ENCODE measurements at places on chromosomes 12 and 14.

GRCh38 chr12:103182299-103182698 lies 224.8 kb downstream of the ASCL1 start:
- DNase-seq, result no peak

- no peak for DNase-seq
Measured at GRCh38 chr14:54450535-54450934, 9.4 kb upstream of the CNIH1 start.

DNA sequence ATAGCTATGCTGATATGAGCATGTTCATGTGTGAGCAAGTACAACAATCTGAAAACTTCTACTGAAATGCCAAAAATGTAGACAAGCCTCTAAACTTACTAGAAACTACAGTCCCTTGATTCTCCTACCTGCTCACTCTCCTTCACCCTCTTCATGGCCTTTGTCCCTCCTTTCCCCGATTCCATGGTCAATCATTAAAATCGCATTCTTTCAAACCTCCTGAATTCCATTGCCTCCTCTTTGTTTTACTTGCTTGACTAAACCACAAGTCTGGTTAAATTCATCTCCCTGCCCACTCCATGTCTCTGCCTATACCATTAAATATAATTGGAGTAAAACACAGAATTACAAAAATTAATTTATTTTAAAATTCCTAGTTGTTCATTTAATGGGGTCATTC lies 33.0 kb upstream of the SSTR1 start:
- DNase-seq, result no peak

- DNase-seq, result no peak
Measured at GRCh38 chr14:80211153-80212022, at the start of gene DIO2. DIO2 (minus strand) TSS chr14:80211504; CDS start chr14:80211472, 32 bp downstream.

- no peak for DNase-seq
Measured at GRCh38 chr12:116969615-116970585, 59.1 kb downstream of the FBXW8 start.

GRCh38 chr14:68534276-68534675 lies 258.6 kb downstream of the ZFP36L1 start:
- DNase-seq, result no peak

GRCh38 chr14:44490966-44491365 lies 16.1 kb downstream of the FSCB start:
- no peak for DNase-seq

DNA sequence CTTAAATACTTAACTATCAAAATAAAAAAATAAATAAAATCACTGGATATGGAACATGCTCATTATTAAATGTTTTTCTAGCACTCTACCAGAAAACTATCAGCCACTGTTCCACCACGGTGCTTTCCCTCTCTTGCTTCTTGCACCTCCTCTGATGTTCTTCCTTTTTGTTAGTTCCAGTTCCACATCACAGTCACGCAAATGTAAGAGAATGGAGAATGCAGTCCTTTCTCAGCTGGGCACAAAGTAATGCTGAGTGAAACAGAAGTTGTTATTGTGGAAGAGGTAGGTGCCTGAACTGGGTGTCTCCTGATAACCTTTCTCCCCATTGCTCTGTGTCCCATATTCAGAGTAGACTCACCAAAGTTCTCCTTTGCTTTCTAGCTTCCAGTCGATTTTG lies 1116.9 kb upstream of the TMEM132C start:
- DNase-seq, result no peak

DNA sequence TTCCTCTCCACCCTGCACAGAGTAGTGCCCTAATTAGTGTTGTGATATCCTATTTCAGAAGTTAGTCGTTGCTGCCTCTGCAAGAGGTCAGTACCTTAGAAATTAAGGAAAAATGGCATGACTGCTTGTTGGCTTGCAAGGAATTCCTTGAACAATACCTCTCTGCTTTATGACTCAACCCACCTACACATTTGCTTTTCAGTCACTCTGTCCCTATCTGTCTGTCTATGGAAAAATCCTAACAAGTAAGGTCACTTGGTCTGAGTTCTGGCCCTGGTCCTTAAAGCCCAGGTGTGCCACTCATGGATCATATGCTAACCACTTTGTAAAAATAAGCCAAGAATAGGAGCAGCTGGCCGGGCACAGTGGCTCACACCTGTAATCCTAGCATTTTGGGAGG lies 116.4 kb upstream of the ATF1 start:
- no peak for DNase-seq

Data from stimulated activated CD4-positive, alpha-beta T cell treated with anti-CD3 and anti-CD28 coated beads, Interleukin-1b, Interleukin-23, amount 100 ng/mL, for 1 hour (primary cell).